Ammon's horn (tissue), 1 donor: ENCODE measurements at places on chromosomes 4 and X.
A peak's percentile ranks its signal among the peaks of the same experiment; 100 is the strongest.

GRCh38 chrX:130560544-130560943, 158.8 kb downstream of the RBMX2 start:
- DNase-seq = no peak

- peak; percentile 77 for DNase-seq
Observed at GRCh38 chrX:73214426-73215094, at the start of gene NAP1L2. Gene NAP1L2 (minus strand): TSS chrX:73214851. CDS start chrX:73214492, 359 bp downstream.

- no peak for DNase-seq
Observed at GRCh38 chrX:43328358-43328946, 327.6 kb upstream of the MAOA start.

DNA sequence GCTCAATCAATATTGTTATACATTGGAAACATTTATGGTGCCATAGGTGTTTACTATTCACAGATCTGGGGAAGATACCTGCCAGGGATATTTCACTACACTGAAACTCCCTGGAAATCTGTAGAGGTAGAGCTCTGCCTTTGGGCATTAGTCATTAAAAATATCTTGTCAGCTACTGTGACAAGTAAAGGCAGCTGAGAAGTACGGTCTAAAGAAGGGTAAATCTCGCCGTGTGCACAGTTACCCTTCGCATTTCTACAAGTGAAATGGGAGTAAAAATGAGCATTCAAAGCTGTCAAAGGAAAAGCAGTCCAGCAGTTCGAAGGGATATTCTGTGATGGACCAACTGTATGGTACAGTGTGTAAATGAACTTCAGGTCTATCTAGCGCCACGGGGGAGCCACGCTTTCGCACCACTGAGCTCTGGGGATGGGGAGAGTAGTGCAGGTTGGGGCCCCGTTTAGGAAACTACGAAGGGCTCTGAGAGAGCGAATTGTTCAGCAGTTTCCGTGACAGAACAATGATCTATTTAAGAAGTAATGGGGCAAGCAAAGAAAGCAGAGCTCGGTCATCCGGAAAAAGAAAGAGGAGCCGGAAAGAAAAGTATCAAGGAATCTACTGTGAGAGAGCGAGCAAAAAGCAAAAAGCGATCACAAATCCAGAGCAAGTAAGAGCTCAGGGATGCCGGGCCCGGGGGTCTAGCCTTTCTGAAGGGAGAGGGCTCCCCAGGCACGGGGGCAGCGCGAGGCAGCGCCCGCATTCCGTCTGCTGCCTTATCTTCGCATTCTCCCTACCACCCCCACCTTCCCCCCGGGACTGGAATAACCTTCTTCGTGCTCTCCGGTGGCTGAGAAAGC, 646 bp downstream of the TIGD4 start:
- peak; percentile 57 for DNase-seq

DNA sequence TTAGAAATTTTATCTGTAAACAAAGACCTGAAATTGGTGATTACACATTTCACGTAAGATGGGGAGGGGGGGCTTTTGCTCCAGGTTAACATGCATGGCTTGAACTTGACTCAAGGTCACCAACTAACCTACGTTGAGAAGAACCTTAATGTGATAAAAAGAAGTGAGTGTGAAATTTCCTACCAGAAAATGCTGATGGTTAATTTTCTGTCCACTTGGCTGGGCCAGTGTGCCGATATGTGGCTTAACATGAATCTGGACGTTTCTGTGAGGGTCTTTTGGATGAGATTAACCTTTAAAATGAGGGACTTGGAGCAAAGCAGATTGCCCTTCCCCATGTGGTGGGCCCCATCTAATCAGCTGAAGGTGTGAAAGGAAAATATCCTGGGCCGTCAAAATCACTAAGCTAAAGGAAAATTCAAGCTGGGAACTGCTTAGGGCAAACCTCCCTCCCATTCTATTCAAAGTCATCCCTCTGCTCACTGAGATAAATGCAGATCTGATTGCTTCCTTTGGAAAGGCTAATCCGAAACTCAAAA, 107.3 kb upstream of the ENPP6 start:
- DNase-seq = no peak

GRCh38 chr4:52051615-52052474, 741 bp downstream of the SPATA18 start:
- DNase-seq = peak; percentile 62

DNA sequence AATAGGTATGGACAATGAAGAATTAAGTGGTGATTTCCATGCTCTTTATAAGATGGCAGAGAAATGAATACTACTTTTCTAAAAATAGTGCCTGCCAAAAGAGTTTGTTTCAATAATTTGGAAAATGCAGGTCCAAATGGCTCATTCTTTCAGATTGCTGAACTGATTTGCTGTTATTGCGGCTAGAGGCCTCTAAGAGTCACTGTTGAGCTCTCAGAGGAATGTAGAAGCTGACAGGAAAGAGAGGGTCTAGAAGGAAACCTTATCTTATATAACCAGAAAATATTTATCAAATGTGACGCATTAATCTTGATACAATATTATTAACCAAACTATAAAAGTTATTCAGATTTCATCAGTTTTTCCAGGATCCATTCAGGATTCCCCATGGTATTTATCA, 65.7 kb upstream of the PAGE1 start:
- DNase-seq = peak; percentile 4

- no peak for DNase-seq
Observed at GRCh38 chr4:129254126-129254525, 158.2 kb downstream of the C4orf33 start.

DNA sequence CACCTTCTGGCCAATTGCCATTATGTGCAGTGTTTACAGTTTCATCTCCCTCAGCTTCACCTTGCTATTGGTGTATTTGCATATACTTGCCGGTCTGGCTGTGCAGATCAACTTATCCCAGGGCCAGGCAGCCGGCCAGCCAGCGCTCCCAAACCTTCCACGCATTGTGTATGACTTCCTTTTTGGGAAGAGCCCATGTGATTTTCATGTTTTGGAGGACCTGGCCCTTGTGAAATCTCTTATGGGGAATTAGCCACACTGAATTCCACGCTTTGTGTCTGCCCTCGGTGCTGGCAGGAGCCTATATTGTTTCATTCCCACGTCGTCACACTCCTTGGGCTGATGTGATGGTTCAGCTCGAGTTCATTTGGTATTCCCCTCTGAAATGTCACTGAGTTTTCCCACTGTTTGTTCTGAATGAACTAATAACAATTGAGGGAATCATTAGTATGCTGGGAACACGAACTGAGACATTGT, 6.0 kb upstream of the PDLIM3 start:
- peak; percentile 46 for DNase-seq

- no peak for DNase-seq
Observed at GRCh38 chr4:36492041-36492440, 210.6 kb downstream of the DTHD1 start.

DNA sequence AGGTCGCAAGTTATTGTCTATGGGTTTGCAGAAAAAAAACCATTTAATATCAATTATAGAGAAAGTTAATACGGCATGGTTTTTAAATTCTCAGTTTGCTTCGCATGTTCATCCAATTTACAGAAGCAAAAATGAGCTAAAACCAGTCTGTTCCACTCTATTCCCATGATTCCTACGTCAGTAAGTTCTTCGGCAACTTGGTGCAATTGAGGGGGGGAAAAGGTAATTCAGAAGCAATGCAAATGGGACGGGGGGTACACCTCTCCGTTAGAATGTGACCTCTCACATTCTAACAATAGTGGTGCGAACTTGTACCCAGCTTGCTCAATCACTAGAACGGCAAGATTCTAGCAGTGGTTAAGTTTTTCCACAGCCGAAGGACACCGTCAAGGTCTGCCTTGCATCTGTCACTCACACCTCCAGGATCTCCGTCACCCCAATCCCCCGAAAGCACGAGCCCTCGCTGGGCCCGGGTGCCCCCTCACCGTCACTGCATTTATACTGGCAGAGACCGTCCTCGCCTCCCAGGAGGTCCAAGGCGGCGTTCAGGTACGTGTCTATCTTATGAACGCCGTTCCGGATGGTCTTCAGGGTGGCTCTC, 653 bp downstream of the PLA2G12A start:
- DNase-seq = peak; percentile 13

GRCh38 chr4:111323916-111324315, 701.0 kb upstream of the PITX2 start:
- no peak for DNase-seq

DNA sequence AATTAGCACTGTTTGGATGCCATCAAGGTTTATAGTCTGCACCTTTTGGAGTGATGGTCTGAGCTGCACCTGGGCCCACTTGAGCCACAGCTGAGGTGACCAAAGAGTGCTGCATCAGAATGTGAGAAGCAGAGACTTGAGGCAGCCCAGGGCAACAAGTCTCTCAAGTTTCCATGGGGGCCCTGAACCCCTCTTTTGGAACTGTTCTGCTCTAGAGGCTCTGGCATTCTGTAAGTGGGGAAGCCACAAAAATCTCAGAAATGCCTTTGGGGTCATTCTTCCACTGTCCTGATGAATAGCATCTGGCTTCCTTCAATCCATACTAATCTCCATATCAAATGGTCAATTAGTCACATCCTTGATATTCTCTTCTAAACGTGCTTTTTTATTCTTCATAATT, 298.4 kb upstream of the MAOA start:
- no peak for DNase-seq

GRCh38 chr4:829761-830600, 4.1 kb upstream of the CPLX1 start:
- DNase-seq = no peak

DNA sequence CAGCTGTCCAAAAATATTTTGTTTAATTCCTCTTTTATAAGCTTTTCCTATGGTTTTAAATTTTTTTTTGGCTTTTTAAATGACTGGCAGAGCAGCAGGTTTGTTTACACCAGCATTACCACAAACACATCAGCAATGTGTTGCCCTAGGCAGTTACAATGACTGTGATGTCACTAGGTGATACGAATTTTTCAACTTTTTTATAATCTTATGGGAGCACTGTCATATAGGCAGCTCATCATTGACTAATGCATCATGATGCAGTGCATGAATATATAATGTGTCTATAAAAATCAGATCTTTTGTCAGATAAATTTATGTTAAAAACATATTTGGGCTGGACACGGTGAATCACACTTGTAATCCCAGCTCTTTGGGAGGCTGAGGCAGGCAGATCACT, 231.6 kb upstream of the SLIT2 start:
- no peak for DNase-seq

GRCh38 chr4:8525383-8526120, 54.6 kb upstream of the GPR78 start:
- no peak for DNase-seq

- DNase-seq = peak; percentile 7
Observed at GRCh38 chrX:102154218-102154860, 1.4 kb downstream of the BEX5 start.

GRCh38 chrX:153688506-153688905, 780 bp downstream of the SLC6A8 start:
- no peak for DNase-seq

- DNase-seq = no peak
Observed at GRCh38 chrX:38142610-38143009, 78.1 kb downstream of the SRPX start.

DNA sequence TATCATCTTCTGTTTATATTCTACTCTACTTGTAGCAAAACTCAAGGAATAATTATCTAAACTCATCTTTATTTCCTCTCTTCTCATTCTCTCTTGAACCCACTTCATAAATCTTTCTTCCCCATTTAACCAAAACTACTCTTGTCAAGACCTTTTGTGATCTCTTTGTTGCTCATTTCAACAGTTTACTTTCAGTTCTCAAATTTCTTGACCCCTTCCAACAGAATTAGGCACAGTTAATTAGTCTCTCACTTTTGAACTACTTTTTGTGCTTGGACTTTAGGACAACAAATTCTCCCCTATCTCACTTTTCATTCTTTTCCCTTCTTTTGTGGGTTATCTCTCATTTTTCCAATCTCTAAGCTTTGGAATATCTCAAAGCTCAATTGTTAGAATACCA, 27.4 kb upstream of the CAMK2D start:
- no peak for DNase-seq

DNA sequence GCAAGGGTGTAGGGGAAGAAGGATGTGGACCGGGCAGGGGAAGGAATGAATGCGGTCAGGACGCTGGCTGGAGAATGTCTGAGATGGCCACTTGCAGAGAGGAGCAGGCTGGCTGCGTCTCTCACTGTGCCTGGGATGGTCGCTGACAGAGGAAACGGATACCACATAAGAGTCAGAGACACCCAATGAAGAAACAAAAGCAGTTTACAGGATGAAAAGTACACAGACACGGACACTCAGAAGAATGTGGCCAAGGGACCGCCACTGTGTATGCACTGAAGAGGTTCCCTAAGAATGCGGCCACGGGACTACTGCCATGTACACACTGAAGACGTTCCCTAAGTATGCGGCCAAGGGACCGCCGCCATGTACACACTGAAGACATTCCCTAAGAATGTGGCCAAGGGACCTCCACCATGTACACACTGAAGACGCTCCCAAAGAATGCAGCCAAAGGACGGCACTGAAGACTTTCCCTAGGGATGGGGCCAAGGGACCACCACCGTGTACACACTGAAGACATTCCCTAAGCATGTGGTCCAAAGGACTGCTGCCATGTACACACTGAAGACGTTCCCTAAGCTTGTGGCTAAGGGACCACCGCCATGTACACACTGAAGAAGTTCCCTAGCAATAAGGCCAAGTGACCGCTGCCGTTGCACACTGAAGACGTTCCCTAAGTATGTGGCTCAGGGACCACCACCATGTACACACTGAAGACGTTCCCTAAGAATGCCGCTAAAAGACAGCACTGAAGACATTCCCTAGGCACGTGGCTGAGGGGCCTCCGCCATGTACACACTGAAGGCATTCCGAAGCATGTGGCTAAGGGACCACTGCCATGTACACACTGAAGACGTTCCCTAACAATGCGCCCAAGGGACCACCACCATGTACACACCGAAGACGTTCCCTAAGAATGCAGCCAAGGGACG, 32.2 kb downstream of the DHRSX start:
- DNase-seq = no peak

DNA sequence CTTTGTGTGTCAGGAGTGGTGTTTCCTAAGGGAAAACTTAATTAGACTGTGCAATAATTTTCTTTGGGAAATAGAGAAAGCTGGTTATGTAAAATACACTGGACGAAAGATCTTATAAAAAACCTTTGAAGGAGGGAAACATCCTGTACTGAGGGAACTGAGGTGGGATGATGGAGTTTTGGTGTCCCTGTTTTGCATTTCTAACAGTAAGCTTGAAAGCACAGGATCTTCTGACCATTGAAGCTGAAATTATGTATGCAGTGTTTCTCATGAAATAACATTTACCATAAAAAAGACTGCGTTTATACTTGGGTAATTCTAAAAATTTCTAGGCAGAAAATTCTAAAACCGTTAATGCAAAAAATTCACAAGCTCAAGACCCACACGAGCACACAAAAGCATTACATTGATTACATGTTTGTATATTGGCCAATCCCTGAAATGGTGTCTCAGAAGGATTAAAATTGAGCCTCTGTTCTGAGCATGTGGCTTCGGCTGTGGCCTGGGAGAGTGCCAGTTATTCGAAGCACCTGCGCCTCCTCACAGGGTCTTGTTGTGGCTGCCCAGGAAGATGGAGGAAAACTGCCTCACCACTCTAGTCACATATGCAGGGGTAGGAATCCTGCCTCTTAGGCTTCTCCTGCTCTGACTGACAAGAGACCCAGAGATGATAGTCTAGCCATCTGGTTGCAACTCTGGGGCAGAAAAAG, 49.5 kb downstream of the JADE3 start:
- DNase-seq = peak; percentile 13
